ENCODE measurements at places on chromosomes 2 and 18. TPM values are rescaled to one million over a fixed set of nuclear protein-coding genes. Genes with fewer than 3 reads are reported as not detected.

Gene MC5R
- total RNA-seq = not detected

Gene METTL8
- total RNA-seq = 6.4 TPM

Gene LIMS4
- 1.1 TPM for total RNA-seq

Gene HDHD2
- total RNA-seq = 17.6 TPM

Gene NEB
- total RNA-seq = 0.18 TPM

Gene AQP4
- not detected for total RNA-seq

Gene C2orf80
- not detected for total RNA-seq

Data from smooth muscle cell of bladder (primary cell).